ENCODE measurements at places on chromosomes 5 and 9.

GRCh38 chr5:165876538-165876937, 2371.1 kb downstream of the MAT2B start:
- no peak for DNase-seq

DNA sequence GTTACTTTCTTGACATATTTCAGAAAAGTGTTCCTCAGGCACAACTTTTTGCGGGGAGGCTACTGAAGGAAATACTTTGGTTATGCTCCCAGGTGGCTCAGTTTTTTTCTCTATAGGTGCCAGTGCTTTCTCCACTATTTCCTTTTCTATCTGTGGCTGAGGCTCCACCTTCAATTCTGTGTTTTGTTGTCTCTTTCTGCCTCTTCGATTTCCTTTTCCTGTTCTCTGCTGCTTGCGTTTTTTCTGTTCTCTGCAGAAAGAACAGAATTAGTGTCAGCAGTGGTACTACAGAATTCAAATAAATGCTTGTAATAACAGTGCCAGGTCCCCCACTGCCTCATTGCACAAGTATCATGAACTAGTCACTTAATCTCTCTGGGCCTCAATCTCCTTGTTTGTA, 7.0 kb downstream of the HEMGN start:
- no peak for DNase-seq

DNA sequence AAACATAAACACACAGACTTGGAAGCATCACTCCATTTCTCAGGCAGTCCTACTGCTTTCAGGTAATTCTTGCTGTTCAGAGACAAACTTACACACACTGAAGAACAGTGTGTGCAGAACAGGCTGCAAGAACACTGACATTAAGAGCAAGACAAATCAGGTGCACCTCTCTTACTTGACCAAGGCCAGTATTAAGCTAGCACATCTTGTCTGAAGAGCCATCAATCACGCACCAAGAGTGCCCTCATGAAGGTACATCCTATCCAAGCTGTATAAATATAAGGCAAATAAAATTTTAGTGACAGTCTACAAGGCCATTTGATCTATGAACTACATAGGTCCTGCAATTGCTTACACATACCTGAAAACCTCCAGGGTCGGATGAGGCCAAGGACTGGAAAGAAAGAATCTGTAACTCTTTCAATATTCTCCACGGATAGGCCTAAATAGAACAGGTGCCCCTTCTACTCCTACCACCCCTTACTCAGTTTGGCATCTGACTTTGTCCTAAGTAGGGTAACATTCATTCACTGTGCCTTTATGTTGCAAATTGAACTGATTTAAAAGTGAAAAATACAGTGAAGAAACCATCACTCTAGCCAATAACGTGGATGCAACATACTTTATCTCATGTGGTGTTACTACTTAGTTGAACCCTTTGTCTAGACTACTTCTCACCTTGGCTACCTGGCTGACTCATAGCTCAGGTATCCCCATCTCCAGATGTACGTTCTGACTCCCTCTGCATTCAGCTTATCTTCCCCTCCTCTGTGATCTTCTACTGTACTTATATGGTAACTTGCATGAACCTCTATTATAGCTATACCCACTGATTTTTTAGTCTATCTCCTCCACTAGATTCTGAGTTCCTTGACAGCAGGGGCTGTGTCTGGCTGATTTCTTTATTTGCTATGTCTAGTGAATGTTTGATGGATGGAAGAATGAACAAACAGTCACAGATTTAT, 256.3 kb downstream of the KIAA0825 start:
- DNase-seq, result no peak

GRCh38 chr5:170280011-170280493, 17.5 kb downstream of the LCP2 start:
- DNase-seq, result no peak

DNA sequence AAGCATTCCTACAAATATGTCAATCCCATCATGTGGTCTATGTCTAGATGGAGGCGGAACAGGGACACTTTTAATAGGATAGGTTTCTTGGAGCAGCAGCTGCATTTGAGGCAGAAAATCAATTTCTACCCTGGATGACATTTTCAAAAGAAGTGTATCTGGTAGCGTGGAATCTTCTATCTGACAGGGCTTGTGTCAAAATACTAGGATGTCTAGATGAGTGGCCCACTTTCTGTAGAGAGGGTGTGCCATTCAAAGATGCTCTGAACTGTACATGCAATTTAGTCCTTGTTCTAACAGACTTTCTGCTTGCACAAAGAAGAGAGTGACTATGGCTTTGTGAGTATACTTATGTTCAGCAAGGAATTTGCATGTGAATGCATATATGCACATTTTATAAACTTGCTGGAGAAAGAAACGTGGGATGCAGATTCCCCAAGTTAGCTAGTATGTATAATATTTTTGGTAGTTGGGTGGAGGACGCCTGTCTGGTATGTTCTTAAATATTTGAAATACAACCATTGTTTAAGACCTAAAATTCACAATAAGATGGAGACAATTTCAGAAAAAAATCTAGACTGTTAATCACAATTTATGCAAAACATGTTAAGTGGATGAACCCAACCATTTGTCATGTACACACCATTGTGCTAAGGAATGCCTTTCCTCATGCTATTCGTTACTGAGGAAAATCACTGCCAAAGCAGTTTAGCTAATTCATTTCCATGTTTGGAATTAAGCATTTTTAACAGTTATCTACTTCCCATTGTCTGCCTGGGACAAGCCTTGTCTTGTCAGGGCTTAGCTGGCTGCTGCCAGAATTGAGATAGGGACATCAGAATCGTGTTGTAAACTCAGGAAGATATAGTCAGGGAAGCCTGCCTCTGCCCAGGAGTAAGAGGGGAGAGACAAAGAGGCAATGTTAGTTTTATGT, 129.1 kb upstream of the MEF2C start:
- DNase-seq, result no peak

GRCh38 chr5:141513627-141514329, 24.9 kb downstream of the PCDHGC5 start:
- peak; percentile 71 for DNase-seq

DNA sequence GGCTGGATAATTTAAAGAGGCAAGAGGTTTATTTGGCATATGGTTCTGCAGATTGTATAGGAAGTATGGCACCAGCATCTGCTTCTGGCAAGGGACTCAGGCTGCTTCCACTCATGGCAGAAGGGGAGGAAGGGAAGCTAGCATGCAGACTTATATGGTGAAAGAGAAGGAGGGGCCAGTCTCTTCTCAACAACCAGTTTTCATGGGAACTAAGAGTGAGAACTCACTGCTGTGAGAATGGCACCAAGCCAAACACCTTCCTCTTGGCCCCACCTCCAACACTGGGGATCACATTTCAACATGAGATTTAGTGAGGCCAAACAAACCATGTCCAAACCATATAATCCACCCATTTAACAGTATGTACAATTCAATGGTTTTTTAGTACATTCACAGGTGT, 113.3 kb upstream of the SHB start:
- DNase-seq, result no peak

DNA sequence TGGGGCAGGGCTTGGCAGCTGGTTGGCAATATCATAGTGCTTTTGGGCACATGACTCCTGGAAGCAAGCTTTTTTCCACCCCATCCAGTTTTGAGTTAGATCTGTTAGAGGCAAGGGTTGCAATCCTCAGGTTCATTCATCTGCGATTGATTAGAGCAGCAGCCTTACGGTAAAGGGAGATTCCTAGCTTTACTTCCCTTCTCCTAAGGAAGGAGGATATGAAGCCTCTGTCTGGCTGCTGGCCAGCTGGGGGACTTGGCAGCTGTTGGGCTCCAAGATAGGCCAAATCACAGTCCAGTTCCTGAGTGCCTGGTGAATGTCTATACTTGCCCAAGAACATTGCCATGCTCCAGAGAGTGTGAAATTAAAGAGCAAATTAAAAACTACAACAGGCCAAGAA, 113.4 kb upstream of the CCNH start:
- DNase-seq, result no peak

DNA sequence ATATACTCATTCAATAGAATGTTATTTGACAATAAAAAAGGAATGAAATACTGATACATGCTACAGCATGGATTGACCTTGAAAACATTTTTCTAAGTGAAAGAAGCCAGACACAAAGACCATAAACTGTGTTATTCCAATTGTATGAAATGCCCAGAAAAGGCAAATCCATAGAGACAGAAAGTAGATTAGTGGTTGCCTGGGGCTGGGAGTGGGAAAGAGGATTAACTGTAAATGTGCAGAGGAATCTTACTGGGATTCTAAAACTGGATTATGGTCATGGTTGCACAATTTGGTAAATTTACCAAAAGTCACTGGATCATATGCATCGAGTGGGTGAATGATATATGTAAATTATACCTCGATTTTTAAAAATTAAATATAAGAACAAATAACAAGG, 88.1 kb downstream of the GLIS3 start:
- no peak for DNase-seq

DNA sequence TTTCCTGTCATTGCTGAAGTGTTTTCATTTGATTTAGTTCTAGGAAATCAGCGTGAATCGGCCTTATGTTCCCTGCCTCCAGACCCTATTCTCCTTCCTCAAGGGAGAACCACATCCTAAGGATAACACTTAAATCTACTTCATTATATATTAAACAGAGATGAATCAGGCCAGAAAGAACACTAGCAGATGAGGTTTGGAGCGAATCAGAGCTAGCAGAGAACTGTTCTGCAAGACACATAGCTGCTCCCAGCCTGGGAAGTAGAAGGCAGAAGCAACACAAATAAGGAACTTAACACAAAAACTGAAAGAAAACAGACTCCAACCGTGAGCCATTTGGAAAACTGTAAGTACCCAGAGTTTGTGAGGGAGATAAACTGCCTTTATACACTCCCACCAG, 718.2 kb downstream of the SEMA5A start:
- no peak for DNase-seq

GRCh38 chr9:38125889-38126288, 56.9 kb upstream of the SHB start:
- DNase-seq, result no peak

- DNase-seq, result no peak
Measured at GRCh38 chr9:109098960-109099308, 20.8 kb downstream of the TMEM245 start.

- no peak for DNase-seq
Measured at GRCh38 chr9:113409883-113410206, 630 bp downstream of the POLE3 start.

- no peak for DNase-seq
Measured at GRCh38 chr5:66931651-66932050, 264.9 kb downstream of the CD180 start.

GRCh38 chr5:171521219-171521633, 101.8 kb downstream of the FGF18 start:
- no peak for DNase-seq

DNA sequence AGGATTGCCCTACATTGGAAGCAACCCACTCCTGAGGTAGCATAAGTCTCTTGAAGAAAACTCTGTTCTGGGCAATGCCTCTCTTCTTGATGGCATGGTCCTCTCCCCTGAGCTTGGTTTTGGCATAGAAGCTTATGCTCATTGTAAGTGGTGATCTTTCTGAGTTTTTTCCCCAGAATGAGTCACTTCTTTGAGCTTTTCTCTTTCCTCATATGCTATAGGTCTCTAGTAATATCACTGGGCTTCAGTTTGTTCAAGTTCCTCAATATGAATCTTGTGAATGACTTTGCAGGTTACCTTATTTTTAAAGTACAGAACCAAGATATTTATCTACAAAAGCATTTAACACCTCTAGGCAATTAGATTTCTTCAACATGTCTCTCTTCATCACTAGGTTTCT, 76.5 kb upstream of the ATG10 start:
- no peak for DNase-seq

GRCh38 chr5:126506079-126506478, 82.9 kb downstream of the GRAMD2B start:
- DNase-seq, result no peak

DNA sequence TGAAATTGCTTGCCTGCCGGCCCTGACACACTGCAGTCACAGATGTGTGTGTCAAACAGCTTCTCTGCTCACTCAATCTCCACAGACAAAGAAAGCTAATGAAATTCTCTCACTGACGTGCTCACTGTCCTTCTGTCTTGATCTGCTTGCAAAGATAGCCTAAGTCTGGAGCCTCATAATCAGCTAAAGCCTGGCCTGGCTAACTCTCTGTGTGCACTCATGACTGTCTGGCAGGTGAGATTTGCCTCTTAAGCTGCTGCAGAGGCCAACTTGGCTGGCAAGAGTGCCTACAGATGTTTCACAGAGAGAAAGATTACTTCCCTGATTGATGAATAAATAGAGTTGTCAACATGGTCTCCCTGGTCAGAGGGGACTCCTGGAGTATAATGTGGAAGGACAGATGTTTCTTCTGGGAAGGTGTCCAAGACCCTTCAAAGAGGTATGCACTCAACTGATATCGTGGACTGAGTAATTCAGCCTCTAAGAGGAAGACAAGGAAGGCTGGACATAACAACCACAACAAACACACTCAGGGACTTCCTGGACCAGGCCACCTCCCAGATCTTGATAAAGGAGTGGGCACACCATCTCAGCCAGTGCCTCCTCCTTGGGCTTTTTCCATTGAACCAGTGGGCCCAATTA, 362.0 kb downstream of the SPOCK1 start:
- no peak for DNase-seq

GRCh38 chr5:96080557-96080956, 118.9 kb upstream of the ELL2 start:
- no peak for DNase-seq

GRCh38 chr9:79266986-79267385, 304.8 kb upstream of the TLE4 start:
- DNase-seq, result no peak

- no peak for DNase-seq
Measured at GRCh38 chr9:119412399-119412798, 43.2 kb upstream of the BRINP1 start.

- no peak for DNase-seq
Measured at GRCh38 chr9:128482186-128482585, 22.3 kb upstream of the GLE1 start.

GRCh38 chr9:88953381-88954029, 37.8 kb upstream of the S1PR3 start:
- DNase-seq, result peak; percentile 59

DNA sequence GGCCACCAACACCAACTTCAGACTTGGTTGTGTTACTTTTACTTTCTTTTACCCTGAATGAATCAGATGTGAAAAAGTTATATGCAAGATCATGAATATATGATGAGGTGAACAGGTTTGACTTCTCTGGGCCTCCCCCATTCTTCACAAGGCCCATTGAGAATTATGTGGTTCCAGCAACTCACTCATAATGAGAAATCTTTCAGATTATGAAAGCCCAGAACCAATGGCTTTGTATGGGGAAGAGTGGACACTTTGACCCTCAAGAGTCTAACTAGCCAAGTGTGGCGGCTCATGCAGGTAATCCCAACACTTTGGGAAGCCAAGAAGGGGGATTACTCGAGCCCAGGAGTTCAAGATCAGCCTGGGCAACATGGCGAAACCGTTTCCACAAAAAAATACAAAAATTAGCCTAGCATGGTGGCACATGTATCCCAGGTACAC, 16.1 kb upstream of the LNPEP start:
- DNase-seq, result no peak

DNA sequence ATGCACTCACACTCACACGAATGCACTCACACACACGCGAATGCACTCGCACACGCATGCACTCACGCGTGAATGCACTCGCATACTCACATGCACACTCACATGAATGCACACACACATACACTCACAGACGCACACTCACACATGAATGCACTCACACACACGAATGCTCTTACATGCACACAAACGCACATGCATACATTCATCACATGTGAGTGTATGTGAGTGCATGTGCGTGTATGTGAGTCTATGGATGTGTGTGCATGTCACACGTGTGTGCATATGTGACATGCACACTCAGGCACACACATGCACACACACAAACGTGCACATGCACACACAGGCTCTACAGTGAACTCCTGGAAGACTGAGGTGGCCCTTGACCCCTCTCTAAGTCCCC, 121.7 kb downstream of the ADAMTS2 start:
- no peak for DNase-seq

- no peak for DNase-seq
Measured at GRCh38 chr5:40204144-40204543, 475.6 kb upstream of the PTGER4 start.

Data from midbrain (tissue), 1 donor.